Caco-2 (cell line): ENCODE measurements at places on chromosomes 4 and X.

DNA sequence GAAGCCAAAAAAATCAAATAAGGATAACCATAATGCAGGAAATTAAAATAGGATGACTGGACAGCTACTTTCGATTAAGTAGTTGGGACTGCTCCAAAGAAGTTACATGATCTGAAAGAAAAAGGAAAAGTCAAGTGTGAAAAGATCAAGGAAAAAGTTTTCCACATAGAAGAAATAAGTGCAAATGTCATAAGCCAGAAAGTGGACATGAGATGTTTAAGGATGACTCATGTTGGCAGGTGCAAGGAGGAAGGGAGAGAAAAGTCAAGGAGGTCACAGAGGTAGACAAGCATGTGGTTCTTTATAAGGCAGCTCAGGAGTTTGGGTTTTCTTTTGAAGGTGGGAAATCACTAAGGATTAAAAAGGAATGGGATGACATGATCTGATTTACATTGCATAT is 89.8 kb upstream of the GPRIN3 start:
- no peak for DNase-seq

GRCh38 chrX:74080165-74080564 is 223.8 kb upstream of the ZCCHC13 start:
- DNase-seq, result no peak

DNA sequence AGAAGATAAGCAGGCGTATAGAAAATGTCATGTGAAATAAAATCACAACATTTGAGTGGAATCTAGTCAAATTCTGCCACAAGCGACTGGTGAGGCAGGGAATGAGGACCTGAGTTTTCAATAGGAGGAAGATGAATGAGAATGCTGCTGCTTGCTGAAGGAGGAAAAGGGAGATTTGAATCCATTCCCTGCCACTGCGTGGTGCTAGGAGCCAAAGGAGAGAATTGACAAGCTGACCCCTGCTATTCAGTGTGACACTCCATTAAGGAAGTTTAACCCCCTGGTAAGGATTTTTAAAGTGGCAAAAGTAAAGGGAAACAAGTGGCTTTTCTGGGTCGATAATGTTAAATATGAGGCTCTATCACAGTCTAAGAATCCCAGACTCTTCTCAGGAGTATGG is 314.0 kb downstream of the NAF1 start:
- DNase-seq, result no peak

DNA sequence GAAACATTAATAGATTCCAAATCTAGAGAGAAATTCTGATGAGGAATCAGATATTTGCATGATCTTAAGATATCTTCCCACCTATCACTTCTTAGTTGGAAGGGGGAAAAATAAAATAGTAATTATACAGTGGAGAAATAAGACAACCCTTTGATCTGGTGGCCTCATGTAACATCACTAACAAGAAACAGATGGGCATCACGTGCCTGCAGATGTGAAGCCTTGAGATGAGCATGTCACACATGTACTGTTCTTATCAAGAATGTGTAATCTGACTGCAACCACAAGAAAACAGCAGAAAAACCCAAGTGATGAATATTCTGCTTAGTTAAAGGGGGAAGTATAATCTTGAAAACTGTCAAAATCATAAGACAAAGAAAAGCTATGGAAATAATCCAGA is 31.4 kb upstream of the NKX6-1 start:
- no peak for DNase-seq

DNA sequence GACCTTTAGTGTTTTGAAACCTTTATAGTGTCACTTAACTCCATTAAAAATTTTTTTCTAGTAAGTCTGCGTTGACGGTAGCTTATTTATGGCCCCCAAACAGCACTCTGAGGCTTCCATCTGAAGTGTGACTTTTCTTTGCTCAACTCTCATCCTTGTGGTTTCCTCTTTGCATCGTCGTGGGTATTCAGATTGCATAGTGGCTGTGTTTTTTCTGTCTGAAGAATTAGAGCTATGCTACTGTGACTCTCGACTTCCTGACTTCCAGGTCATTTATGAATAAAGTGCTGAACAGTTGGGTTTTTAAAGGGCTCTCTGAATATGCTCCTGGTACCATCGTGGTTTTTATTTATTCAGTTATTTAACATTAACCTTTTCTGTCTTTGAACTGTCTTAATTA is 44.9 kb downstream of the JADE1 start:
- no peak for DNase-seq

DNA sequence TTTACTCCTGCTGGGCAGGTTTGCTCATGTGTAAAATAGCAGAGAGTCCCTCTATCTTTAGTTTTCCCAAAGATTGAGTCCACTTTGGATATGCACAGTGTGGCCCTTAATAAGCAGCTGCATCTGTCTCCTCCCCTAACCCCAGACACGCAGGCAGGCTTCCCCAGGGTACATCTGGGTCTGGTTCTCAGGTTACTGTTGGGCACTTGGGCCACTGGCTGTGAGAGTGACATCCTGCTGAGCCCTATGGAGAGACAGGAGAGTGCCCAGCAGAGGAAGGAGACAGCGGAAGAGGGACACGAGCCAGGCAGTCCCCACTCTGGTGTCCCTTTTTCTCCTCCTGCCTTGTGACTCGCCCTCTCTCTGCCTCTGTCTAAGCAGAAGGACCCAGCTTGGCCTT is 16.0 kb downstream of the XK start:
- no peak for DNase-seq

DNA sequence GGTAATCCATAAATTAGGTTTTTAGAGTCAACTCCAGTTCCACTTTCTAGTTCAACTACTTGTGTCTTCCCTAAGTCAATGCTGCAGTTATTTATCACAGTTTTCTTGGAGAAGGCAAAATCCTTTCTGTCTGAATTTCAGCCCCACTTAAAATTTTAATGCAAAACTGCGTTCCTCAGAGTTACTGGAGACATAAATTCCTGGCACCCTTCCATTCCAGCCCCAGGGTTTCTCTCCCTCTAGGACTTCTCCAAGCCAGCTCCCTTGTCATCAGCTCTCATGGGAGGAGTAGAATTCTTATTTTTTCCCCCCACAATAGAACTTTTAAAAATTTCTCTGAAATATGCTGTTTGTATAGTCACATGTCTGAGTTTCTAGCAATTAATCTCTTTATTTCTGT is 50.6 kb upstream of the PHOX2B start:
- DNase-seq, result no peak

DNA sequence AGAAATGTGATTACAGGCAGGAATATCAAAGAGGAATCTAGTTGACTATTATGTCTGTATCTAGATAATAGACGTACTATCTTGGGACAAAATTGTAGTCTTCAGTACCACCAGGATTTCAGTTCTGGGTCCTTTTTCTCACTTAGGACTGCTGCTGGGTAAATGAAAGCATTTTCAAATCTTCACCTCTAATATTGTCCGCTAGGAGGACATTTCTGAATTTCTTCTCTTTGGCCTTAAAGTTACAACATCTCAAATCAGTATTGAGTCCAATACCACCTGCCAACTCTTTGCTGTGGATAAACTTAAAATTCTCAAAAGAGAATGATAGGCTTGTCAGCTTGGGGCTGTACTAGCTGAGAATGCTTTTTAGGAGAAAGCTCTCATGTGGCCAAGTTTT is 6.0 kb downstream of the FGF16 start:
- no peak for DNase-seq

GRCh38 chr4:108762559-108763225 is at the start of gene ETNPPL:
Gene ETNPPL (minus strand): TSS chr4:108763053. CDS start chr4:108762898, 155 bp downstream.
- no peak for DNase-seq

DNA sequence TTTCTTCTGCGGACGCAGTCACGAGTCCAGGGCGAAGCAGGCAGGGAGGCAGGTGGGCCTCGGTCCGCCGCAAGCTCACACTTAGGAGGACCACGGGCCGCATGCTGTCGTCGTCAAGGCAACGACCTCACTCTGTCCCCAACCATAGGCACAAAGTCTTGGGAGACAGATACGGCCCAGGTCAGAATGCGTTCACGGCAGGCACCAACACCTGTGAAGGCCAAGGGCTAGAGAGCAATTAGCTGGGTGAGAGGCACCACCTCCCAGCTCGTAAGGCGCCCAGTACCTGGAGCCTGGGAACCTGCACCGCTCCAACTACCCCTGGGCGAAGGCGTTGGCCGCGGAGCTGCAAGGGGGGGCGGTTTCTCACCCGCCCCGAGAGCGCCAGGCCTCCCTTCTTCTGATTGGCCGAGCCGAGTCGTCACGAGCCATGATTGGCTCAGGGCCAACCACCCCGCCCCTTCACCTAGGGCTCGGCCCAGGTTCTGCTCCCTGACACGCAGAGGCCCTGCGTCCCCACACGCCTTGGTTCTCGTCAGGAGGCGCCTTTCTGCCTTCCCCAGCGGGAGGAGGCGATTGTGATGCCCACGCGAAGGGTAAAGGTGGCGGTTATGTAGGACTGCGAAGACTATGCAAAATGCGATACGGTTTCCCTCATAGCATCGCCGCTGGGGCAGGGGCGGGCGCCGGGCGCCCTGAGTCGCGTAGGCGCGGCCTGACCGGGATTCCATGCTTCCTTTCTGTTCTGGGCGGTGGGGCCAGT is at the start of gene CDKL2:
Gene CDKL2 (minus strand): TSS at position 355 of the 763 bp plus-strand sequence. CDS start 4,540 bp downstream, outside the sequence.
- peak; percentile 93 for DNase-seq

- DNase-seq, result no peak
Measured at GRCh38 chr4:26055855-26056254, 141.8 kb downstream of the SMIM20 start.

- DNase-seq, result no peak
Measured at GRCh38 chr4:98540803-98541202, 117.6 kb downstream of the TSPAN5 start.
